Forelimb muscle (tissue), 1 donor: ENCODE measurements at places on chromosomes 3 and 15. TPM values are rescaled to one million over a fixed set of nuclear protein-coding genes. Genes with fewer than 3 reads are reported as not detected.

- DNase-seq, result no peak
These were observed 176.9 kb upstream of the LMCD1 start for GRCh38 chr3:8324747-8325146.

Gene CAMP
- polyA plus RNA-seq, result 1.5 TPM

Gene UCN2
- 0.19 TPM for polyA plus RNA-seq

GRCh38 chr3:186757686-186758220 is 25.6 kb upstream of the EIF4A2 start:
- DNase-seq, result no peak

GRCh38 chr15:83692746-83693581 is 39.0 kb downstream of the ADAMTSL3 start:
- DNase-seq, result no peak

DNA sequence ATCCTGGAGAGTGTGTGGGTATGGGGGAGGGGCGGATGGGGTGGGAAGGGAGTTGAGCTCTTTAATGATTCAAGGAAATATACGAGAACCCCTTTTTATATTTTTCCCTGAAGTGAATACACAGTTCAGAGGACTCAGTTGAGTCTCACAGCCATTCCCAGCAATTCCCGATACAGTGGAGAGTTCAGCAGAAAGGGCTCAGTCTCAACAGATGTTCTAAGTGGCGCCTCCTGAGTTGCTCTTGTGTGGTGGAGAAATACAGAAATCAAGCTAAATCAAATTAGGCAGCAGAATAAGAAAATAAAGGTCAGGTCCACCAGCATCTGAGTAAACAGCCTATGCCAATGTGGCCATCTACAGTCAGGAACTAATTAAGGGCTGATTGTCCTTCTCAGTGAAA is 372.1 kb downstream of the NR2F2 start:
- DNase-seq, result no peak

GRCh38 chr3:16168211-16168610 is 6.3 kb upstream of the GALNT15 start:
- DNase-seq, result no peak

- DNase-seq, result no peak
These were observed 126.2 kb downstream of the KLF13 start for GRCh38 chr15:31452595-31453557.

Gene RFC4
- 19.7 TPM for polyA plus RNA-seq

GRCh38 chr3:62233065-62233464 is 140.3 kb downstream of the FEZF2 start:
- no peak for DNase-seq

Gene UTS2B
- 0.14 TPM for polyA plus RNA-seq

DNA sequence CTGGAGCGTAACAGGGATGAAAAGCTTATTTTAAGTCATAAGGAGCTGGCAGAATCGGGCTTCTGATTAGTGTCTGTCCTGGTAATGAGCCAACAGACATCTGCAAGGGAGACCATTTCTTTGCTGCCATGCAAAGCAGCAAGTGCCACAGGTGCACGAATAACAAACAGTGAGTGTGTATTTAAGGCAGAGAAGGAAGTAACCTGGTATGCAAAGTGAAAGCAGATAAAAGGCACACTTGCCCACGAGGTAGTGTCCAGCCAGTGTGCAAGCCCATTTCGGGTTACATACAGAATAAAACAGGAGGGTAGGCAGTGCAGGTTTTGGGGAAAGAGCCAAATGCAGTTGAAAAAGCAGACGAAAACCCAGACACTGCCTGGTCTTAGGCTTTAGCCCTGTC is 1153.7 kb downstream of the SI start:
- no peak for DNase-seq

Gene CCR5
- 0.40 TPM for polyA plus RNA-seq

DNA sequence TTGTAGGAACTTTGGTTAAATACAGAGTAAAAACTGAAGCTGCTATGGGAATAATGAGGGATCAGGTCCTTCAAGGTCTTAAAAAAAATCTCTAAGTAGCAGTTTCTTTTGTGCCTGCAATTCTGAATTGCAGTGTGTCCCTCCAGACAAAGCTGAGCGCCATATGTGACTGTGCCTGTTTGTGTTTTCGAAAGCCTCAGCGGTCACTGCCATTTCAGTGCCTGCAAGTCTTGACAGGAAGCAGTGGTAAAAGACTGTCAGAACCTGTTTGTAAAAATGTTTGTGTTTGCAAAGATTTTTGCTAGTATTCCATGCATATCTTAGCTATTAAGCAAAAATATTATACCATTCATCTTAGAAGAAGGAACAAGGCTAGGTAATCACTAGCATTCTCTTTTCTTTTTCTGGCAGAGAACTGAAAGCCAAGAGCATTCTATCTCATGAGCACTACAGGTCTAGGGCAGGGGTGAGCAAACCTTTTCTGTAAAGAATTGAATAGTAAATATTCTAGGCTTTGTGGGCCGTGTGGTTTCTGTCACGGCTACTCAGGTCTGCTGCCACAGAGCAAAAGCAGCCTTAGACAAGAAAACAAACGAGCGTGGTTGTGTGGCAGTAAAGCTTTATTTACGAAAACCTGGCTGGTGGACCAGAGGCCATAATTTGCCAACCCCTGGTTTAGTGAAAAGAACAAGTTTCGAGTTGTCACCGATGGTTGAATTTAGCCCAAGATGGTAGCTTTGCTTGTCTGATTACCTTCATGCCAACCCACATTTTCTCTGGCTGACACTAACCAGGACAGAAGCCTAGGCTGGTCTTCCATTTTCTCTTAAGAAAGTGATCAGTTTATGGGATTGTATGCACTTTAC is 134.4 kb downstream of the CACNA1D start:
- DNase-seq, result no peak

GRCh38 chr3:195715134-195715533 is 5.6 kb upstream of the MUC20 start:
- no peak for DNase-seq

- no peak for DNase-seq
These were observed 8.0 kb downstream of the MAP2K5 start for GRCh38 chr15:67550522-67550921.

GRCh38 chr3:119595639-119596334 is 1.9 kb upstream of the PLA1A start:
- no peak for DNase-seq

DNA sequence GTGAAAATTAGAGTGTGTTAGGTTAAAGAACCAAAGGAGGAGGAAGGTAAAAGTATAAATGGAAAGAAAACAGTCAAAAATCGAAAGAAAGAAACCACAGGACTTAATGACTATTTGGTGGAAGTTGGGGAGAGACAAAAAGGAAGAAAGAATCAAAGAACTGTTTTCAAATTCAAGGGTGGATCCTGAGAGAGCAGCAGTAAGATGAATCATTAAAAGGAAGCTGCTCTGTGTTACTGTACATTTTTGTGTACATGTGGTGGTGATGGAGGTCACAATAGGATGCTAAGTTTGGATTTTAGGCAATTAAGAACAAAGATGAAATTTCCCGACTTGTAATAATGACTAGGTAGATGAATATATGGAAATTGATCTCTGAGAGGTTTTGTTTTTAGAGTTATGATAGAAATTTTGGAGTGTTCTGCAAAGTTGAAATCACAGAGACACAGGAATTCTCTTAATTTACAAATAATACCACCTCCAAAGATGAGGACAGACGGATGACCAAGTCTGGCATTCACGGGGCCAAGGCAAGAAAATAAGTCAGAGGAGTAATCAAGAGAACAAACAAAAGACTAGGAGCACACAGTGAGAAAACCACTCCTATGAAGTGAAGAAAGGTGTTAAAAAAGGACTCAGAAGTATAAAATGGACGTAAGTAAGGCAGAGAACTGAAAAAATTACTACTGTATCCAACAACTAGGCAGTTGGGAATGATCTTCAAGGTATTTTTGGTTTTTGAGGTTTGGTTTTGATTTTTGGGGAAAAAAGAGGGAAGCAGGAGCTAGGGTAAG is 7.1 kb downstream of the DHX36 start:
- DNase-seq, result no peak

Gene ABHD5
- polyA plus RNA-seq, result 8.6 TPM

GRCh38 chr3:196968233-196969133 is at the start of gene PIGZ:
Gene PIGZ (minus strand): TSS chr3:196968833. CDS start chr3:196952031, 16,802 bp downstream.
- no peak for DNase-seq

Gene SEMA3G
- 14.1 TPM for polyA plus RNA-seq

- DNase-seq, result no peak
These were observed 24.9 kb downstream of the EMC7 start for GRCh38 chr15:34076785-34077184.

DNA sequence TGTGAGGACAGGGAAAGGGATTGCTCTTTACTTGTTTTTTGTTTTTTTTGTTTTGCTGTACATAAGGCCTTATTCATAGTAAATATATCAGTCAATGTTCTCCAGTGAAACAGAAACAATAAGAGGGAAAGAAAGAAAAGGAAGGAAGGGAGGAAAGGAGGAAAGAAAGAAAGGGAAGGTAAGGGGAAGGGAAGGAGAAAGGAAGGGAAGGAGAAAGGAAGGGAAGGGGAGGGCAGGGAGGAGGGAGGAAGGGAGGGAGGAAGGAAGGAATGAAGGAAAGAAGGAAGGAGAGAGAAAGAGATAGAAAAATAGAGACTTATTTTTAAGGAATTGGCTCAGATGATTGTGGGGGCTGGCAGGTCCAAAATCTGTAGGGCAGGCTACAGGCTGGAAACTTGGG is 37.2 kb downstream of the TIMP4 start:
- DNase-seq, result no peak

DNA sequence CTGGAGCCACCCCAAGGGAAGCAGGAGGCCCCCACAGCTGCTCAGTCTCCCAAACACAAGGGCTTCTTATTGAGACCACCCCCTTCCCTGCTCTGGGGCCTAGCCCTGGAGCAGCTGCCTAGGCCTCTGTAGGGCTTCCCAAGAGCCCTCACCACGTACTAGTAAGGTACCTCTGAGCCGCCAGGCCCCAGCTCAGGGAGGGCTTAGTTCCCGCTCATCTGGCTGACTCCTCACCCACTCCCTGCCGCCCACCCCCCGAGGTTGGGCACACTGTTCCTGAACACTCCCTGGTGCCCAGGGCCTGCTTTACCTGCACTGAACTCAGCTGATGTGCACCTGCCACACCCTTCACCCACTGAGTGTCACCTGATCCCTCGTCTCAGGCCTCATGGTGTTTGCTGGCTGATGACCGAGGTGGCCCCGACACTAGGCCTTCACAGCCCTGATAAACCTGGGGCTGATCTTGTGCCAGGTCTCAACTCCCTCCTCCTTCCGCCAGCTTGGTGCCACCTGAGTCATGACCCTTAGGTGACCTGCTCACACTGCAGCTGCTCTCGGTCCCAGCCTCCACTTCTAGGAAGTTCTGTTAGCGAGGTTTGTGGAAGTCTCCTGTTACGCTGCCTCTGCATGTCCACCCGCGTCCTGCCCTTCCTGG is 18.0 kb upstream of the SPTBN5 start:
- DNase-seq, result no peak

GRCh38 chr3:153372326-153372725 is 210.3 kb downstream of the RAP2B start:
- DNase-seq, result no peak

DNA sequence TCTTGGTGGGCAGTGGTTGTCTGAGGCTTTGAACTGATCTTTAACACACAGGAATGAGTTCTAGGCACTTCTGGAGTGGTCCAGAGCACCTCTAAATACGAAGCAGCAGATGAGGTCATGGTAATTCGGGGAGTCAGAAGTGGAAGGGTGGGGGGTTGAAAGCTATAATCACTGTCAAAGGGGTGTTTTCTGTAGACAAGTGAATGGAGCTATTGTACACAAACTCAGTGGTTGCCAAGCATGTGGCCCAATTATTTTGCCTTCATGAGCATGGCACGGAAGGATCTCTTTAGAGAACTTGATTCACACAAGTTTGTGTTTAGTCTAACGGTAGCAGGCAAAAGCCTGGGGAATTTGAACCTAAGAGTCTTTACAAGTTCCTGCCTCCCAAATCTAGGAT is 6.3 kb downstream of the FRMD5 start:
- no peak for DNase-seq

Gene CKMT1A
- polyA plus RNA-seq, result not detected

Gene GOLGA8H
- polyA plus RNA-seq, result 0.81 TPM

GRCh38 chr15:35680951-35681350 is 135.0 kb upstream of the DPH6 start:
- no peak for DNase-seq

GRCh38 chr15:74603789-74604705 is 11.6 kb upstream of the CLK3 start:
- no peak for DNase-seq

DNA sequence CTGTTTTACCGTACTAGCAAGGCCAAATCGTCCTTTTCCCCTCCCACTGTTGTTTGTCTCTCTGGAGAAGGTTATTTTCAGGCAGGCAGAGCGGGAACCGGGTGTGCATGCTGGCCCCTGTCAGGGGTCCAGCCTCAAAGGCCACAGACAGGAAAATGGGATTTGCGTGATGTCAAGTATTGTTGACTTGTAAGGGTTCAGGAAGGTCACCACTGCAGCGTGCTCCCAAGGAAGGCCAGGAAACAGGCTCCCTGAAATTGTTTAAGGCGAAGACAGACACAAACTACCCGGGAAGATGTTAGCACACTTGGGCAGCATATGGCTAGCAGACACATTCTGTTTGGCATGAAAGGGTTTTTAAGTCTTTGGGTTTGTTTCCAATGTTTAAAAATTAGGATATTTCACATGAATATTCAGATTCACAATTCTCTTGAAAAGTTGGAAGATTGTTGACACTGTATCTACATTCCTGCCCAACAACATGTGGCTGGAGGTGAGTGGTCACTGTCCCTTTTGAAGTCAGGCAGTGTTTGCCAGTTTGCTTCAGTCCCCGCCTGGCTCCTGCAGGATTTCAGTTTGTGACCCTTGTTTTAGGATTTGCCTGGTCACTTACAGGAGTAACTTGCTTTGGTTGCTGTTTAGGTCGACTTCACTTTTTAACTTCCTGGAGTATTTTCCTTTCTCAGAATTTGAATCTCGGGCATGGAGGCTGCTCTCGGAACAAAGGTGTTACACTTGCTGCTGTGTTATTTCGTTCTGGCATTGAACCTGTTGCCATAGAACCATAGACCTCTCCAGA is 90.4 kb downstream of the BDH1 start:
- DNase-seq, result no peak

GRCh38 chr15:28005004-28005527 is 94.0 kb downstream of the OCA2 start:
- DNase-seq, result no peak

- no peak for DNase-seq
These were observed 35.6 kb downstream of the LNP1 start for GRCh38 chr3:100436951-100437350.

- DNase-seq, result no peak
These were observed 12.7 kb downstream of the TKT start for GRCh38 chr3:53243165-53243564.

DNA sequence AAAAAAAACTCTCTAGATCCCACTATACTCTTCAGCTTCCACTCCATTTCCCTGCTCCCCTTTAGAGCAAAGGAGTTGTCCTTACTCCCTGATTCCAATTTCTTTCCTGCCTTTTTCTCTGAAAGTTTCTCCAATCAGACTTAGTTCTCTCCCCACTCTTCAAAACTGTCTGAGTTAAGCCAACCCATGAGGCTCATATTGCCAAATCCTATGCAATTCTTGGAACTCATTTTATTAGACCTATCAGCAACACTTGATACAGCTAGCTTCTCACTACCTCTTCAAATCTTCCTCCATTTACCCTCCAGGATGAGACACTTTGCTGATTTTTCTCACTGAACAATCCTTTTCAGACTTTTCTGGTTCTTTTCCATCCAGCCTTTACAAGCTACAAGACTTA is 233.1 kb downstream of the THRB start:
- DNase-seq, result no peak
